ENCODE measurements at places on chromosomes 6 and 20.

DNA sequence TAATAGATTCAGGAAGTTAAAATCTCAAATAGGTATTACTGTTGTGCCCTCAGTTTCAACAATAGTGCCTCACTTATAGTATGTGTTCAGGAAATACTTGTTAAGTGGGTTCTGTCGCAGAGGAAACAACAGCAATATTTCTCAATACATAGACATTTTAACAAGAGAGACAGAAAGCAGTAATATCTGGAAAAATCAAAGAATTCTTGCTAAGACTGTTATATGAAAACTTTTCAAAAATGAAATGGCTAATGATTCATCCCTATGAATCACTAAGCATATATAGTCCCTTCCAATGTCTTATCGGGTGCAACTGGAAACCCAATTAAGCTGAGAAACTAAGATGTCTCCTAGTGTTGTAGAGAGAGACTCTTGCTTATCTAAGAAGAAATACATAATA lies 668.9 kb downstream of the TFAP2A start:
- DNase-seq: no peak

DNA sequence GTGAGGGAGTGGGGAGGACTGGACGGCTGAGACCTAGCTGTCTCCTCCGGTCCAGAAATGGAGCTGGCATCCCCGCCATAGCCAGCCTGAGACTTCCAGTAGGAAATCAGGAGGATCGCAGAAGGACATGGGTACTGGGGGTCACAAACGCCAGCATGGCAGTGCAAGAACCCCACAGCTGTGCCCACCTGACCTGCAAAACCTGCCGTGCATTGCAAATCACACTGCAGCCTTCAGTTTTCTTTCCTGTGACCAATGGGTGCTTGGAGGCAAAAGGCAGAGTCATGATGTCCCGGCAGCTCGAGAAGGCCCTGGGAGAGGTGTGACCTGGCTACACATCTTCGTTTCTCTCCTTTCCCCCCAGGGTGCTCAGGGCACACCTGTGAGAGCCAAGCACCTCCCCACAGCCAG lies 23.3 kb upstream of the PHACTR3 start:
- DNase-seq: no peak

- DNase-seq: no peak
These were observed 407.9 kb upstream of the BTBD3 start for GRCh38 chr20:11509776-11510175.

GRCh38 chr6:122081921-122082320 lies 317.5 kb upstream of the HSF2 start:
- no peak for DNase-seq

- peak; percentile 5 for DNase-seq
These were observed 114.3 kb upstream of the SYNCRIP start for GRCh38 chr6:85756982-85757381.

DNA sequence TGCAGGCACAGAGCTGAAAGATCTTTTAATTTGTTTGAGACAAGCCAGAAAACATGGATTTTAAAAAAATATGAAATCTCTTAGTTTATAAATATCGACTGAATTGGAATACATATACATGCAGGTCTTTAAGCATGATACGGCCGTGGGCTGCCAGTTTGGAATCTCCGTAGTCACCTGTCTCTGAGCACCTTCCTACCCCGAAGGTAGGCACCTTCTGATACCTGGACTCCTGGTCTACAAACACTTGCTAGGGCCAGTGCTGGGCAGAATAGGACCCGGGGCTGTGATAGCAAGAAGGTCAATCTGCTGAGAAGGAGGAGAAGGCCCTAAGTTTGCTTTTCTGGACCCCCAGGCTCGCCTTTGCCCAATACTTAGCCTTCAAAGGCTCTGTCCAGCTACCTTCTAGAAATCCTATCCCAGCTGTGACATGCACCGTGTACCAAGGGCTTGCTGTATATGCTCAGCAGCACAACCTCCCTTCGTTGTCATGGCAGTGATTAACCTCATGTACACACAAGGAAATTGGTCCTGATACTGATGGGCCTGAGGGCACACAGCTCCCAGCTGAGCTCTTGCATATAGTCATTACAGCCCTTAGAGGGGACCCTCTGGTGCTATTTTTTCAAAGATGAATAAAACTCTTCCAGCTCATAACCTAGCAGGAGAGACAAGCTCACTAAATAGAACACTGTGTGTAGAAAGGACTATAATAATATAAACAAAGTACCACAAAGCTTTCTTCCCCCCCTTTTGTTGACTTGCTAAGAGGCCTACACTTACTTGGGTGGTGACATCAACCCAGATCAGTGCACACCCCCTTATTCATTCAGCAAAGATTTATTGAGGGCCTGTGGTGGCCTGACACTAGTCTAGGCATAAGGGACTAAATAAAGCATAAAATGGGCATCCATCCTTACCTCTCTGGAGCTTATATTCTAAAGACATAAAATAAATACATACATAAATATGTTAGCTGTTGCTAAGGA lies 17.7 kb downstream of the SNPH start:
- DNase-seq: no peak

DNA sequence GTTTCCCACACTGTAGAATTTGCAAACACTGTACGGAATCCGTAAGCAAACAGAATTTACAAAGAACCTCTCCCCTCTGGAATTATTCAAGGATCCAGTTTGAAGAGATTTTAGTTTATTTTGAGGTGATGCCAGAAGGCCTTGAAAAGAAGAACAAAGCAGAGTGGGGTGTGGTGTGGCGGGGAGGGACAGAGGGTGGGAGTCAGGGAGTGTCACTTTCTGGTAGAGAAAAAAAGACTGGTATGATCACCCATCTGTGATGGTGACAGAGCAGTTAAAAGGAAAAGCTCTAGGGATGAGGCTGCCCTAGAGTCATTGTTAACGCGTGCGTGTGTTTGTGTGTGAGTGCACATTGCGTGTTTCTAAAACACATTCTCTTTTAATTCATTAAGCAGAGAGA lies 97.0 kb upstream of the F13A1 start:
- no peak for DNase-seq

DNA sequence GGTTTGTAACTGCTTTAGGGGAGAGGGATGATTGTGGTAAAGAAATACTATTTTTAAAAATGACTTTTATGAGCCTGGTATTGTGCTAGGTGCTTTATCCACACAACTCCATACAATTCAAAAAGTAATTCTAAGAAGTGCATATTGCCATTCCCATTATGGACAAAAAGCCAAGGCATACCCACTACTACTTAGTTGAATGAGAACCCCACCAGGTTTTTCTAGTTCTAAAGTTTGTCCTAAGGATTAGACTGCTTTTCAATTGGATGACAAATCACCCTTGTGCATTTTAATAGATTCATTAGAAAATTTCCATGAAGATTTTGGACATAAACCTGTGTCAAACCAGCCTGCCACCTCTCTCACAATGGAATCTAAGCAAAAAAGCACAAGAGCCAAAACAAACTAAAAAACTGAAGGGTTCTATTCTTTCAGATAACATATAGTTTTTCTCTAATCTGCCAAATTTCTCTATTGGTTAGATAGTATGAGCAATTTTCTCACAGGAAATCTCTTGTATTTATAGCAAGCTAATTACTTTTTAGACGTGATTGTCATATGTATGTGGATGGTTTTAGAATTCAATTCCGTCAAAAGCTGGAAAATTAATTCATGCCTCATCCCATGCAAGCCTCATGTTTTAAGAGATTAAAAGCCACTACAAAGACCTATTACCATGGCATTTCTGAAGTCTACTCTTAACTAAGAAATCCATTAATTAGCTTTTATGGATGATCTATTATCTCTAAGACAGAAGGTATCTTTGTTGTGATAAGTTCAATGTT lies 325.5 kb downstream of the RNGTT start:
- no peak for DNase-seq

DNA sequence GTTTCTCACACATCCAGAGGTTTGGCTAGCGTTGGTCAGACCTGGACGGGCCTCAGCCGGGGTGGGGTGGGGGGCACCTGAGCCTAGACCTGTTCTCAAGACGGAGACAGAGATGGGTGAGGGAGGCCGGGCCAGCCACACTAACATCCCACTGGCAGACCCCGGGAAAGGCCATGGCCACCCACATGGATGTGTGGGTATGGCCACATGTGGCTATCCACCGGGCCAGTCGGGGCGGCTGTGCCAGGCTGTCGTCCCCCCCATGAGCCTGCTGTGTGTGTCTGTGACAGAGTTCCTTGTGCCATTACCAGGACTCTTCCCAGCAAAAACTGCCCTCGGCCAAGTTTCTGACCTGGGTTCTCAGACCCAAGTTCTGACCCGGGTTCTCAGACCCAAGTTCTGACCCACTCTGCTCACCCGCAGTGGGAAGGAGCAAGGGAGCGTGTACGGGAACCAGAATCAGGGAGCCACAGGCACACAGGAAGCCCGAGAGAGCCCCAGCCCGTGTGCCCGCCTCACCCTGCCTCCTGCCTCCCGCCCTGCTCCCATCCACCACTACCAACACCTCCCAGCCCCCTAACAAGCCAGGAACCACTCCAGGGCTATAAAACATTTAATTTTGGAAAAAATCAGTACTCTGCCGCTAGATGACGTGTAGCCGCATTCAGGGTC lies 255.5 kb downstream of the TAF4 start:
- no peak for DNase-seq

GRCh38 chr20:9129756-9130155 lies 60.9 kb downstream of the PLCB4 start:
- DNase-seq: no peak
